Hypothalamus (tissue), 51 donors: ENCODE measurements at places on chromosomes 16 and 17.

DNA sequence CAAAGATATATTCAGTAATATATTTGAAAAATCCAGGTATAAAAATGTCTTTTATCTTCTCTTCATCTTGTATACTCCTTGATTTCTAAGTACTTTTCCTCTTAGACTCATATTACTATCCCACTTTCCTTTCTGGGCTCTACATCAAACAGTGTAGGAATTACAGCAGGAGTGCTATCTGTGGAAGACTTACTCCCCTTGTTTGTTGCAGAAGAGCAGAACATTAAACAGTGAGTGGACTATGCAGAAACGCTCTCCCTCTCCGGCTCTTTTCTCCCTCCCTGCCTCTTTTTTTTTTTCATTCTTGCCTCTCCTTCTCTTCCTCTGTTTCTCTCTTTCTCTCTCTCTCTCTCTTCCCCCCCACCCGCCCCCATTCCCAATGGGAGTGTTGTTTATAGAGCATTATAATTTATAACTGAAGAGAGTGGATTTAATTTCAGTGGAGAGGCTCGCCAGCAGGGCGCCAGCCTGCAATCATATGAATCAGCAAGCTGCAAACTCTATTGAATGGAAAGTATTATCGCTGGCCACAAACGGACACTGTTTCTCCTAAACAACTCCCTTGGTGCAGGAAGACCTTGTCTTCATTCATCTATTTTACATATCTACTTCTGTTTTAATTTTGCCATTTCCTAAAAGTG, 242.3 kb upstream of the TBX2 start:
- DNase-seq = peak; percentile 52

DNA sequence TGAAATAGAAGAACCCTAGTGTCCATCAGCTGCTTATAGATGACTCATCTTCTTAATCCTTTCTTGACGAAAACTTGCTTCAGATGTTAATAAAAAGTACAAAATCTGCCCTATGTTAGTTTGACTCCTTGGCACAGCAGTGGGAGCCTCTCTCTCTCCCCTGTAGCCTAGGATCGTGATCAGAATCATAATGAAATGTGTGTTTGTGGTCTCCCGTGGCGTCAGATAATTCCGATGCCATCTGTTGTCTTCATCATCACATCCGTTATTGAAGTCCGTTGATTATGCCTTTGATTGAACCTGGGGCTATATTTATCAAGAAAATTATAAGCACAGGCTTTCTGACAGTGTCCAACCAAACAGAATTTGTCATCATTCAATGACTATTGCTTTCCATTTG, 102.5 kb downstream of the BMERB1 start:
- no peak for DNase-seq

- DNase-seq = no peak
Observed at GRCh38 chr17:8755590-8756255, 2.6 kb downstream of the SPDYE4 start.

GRCh38 chr17:39751016-39751543, 13.3 kb downstream of the GRB7 start:
- DNase-seq = no peak

DNA sequence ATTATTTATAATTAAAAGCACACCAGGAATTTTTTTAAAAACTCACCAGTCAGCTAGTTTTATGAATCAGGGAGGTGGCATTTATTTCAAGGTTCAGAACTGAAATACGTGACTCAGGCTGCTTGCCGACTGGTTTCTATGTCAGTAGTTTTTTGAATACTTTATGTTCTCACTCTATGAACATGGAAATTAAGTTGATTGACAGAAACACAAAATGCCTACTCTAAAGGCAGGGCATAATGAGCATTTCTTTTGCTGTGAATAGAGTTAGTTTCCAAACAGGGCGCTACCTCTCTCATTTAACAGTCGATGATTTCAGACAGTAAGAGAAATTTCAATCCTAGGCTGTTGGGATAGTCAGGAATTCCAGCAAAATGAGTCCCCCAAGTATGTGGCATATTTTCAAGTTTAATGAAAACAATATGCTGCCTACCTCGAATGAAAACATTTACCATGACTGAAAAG, 6.7 kb downstream of the HS3ST3B1 start:
- no peak for DNase-seq

- no peak for DNase-seq
Observed at GRCh38 chr17:4072487-4073157, 70.2 kb downstream of the ZZEF1 start.

- no peak for DNase-seq
Observed at GRCh38 chr17:17738901-17739300, 57.6 kb downstream of the RAI1 start.

DNA sequence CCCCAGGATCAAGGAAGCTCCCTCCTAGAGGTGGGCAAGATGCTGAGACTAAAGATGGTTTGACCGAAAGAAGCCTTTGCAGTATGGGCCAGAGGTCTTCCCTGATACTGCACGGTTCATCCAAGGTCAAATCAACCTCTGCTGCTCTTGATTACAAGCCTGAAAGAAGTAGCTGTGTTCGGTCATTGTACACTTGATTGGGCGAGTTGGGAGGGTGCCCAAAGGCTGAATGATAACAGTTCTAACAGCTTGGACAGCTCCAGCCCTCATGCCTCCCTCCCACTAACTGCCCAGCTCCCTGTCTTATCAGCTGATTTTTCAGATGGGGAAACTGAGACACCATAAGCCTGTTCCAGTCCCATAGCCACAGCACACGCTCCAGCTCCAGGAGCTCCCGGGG, 42.8 kb downstream of the ABCC12 start:
- no peak for DNase-seq

- DNase-seq = no peak
Observed at GRCh38 chr16:86100205-86101136, 201.5 kb downstream of the IRF8 start.

DNA sequence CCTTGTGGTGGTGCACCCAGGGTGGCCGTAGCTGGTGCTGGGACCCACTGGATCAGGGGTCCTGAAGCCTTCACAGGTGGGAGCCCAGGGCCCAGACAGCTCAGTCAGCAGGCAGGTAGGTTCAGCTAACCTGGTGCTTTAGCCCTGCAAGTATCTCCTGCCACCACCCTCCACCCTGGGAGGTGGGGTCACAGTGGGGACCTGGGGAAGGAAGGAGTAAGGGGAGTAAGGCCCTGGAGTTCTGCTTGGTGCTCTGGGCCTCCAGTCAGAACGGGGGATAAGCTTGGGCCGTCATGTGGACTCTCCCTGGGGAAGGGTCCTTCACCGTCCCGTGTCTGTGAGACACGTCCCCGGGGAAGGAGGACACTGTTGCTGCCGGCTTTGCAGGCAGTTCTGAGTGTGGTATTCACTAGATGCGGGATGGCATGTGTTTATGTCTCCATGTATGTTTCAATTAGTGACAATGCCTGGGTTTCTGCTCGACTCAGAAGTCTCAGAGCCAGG, 20.7 kb downstream of the SGSM2 start:
- DNase-seq = no peak

DNA sequence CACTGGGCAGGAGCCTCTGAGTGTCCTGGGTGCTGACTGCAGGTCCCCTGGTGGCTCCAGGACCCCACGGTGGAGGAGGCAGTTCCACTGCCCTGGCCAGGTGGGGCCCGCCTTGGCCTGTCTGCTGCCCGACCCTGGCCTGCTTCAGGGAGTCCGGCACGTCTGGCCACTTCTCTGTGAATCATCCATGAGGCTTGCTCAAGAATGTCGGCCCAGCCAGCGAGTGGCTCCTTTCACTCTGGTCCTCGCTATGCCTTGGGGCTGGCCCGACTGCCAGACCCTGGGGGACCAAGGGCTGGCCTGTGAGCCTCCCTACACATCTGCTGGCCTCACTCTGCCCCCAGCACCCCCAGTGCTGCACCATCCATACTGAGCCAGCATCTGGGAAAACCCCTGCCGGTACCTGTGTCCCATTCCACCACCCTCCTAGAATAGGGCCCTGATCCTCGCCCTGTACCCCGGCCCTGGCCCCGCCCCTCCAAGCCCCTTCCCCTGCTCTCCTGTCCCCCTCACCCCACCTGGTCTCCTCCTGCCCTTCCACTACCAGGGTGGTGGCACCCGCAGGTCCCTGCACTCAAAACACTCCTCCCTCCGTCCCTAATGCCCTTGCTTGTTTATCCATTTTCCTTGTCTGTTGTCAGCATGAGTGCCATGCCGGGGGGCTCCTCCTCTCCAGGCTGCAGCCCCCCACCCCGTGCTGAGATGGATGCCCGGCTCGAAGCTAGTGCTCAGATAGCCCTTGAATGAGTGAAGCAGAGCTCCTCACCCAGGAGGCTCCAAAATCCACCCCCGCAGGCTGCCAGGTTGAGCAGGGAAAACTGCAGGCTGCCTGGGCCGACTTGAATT, 35.5 kb downstream of the ADCY7 start:
- no peak for DNase-seq

GRCh38 chr17:76626442-76626841, 17.1 kb downstream of the ST6GALNAC1 start:
- DNase-seq = no peak

GRCh38 chr17:30376621-30377452, 1.9 kb upstream of the CPD start:
- DNase-seq = no peak

DNA sequence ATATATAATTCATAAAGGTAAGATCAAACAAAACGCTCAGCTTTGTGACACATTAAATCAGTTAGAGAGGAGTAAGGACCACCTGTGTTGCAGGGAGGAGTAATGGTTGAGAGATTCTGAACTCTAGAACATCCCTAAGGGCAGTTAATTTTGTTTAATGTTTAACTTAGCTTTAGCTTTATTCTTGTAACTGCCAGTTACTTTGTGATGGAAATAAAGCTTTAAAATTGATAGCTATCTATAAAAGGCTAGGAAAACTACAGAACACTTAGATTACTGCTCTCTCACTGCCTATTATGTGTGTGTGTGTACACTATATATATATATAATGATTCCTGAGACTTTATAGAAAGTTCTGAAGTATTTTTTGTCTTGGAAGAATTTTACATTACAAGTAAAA, 37.8 kb downstream of the PTRH2 start:
- DNase-seq = no peak

- DNase-seq = no peak
Observed at GRCh38 chr17:26774291-26775218, 519.4 kb upstream of the WSB1 start.

DNA sequence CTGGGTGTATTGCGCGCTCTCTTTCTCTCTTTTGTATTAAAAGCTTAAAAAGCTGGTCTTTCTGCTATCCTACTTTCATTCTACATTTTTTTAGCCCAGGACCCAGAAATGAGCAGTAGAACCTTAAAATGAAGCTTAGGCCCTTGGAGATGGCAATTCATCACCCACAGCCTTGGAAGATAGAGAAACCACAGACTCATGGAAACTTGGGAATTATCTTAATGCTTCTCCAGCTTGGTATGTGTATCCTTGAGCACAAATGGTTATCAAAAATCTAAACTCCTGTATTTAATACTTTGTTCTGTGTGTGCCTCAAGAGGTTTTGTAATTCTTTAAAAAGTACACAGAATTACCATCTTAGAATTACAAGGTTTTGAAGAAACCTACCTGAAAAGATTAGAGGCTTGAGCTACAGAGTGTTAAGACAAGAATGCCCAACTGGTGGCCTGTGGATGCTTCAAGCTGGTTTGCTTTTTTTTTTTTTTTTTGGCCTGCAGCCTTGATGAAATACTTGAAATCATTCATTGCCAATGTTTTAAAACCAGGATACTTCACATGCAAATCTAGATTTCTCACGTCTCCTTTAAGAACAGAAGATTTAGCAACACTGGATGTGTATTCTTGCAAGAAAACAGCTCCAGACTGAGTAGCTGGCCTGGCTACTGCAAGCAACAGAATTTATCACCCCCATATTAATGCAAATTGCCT, 105.0 kb downstream of the XYLT1 start:
- no peak for DNase-seq

DNA sequence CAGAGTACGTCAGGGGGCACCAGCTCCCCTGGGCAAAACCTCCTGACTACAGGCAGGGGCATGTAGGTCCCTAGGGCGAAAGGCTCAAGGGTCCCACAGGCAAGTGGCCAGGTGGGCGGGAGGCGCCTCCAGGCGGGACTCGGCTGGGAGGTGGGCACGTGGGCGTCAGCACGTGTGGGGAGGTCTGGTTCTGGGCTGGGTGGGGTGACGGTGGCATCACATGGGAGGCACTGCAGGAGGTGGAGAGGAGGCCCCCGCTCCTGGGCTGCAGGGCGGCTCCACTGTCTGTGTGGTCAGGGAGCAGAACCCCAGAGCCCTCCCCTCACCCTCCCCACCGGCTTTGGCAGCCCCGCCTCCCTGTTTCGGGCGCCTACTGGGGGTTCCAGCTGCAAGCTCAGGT, 52.7 kb downstream of the ACTG1 start:
- DNase-seq = no peak
